Left colon (tissue), 2 donors: ENCODE measurements at places on chromosomes 5 and 9. TPM values are rescaled to one million over a fixed set of nuclear protein-coding genes. Genes with fewer than 3 reads are reported as not detected.
A peak's percentile ranks its signal among the peaks of the same experiment; 100 is the strongest.

- no peak for DNase-seq
Measured at GRCh38 chr9:127558581-127559246, 53.4 kb upstream of the STXBP1 start.

DNA sequence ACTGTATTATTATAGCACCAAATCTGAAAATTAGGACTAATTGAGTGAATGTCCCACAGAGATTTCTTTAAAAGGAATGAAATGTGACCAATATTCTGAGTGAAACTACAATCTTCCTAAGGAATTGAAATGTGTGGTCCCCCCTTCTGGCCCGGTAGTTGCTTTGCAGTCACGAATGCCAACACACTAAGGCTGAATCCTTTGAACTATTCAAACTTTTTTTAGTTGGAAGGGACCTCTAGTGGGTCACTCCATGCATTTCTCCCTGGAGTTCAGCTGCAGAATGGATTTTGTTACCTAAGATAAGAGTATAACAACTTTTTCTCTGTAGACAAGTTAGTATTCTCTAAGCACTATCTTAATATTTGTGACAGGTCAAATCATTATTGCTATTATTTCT lies 2.8 kb downstream of the CDH6 start:
- DNase-seq, result no peak

DNA sequence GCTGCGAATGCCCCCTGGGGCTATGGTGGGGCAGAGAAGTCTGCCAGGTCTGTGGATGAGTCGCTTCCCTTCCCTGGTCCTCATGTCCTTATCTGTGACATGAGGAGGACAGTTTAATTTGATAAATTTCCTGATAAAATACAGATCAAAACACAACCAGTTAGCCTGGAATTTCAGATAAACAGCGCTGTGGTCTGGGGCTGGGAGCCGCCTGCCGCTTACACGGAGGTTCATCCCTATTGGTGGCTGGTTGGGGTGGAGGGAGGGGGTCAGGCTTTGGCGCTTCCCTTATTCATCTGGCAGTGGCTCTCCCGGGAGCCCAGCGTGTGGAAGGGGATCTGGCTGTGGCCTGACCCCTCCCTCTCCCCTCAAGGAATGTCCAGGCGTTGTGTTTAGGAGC lies 17.9 kb downstream of the CRB2 start:
- DNase-seq, result no peak

GRCh38 chr5:141001446-141001843 lies 35.2 kb downstream of the PCDHAC2 start:
- no peak for DNase-seq

DNA sequence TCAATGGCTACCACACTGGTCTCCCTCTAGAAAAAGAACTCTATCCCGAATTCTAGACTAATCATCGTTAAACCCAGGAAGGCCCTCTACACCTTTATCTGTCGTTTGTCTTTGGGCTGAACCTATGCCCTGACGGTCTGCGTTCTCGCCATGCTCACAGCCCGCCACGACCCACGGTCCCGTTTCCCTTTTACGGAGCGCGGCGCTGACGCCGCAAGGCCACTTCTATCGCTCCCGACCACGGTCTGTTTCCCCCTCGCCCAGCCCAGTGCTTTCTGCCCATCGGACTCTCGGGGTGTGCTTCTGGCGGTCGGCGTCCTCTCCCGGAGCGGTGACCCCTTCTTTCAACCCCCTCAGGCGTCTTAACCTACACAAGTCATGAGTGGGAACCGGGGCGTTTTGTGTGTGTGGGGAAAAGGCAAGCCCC lies 974 bp downstream of the C9orf40 start:
- DNase-seq, result peak; percentile 76

- DNase-seq, result peak; percentile 31
Measured at GRCh38 chr5:761854-762710, 22.4 kb downstream of the ZDHHC11B start.

- DNase-seq, result no peak
Measured at GRCh38 chr9:34741628-34742027, 31.7 kb upstream of the CCL21 start.

GRCh38 chr9:73269430-73270101 lies 117.9 kb downstream of the ANXA1 start:
- DNase-seq, result no peak

GRCh38 chr5:59835800-59836199 lies 57.7 kb downstream of the PDE4D start:
- no peak for DNase-seq

GRCh38 chr9:121510766-121511550 lies 11.3 kb upstream of the GGTA1 start:
- DNase-seq, result no peak

DNA sequence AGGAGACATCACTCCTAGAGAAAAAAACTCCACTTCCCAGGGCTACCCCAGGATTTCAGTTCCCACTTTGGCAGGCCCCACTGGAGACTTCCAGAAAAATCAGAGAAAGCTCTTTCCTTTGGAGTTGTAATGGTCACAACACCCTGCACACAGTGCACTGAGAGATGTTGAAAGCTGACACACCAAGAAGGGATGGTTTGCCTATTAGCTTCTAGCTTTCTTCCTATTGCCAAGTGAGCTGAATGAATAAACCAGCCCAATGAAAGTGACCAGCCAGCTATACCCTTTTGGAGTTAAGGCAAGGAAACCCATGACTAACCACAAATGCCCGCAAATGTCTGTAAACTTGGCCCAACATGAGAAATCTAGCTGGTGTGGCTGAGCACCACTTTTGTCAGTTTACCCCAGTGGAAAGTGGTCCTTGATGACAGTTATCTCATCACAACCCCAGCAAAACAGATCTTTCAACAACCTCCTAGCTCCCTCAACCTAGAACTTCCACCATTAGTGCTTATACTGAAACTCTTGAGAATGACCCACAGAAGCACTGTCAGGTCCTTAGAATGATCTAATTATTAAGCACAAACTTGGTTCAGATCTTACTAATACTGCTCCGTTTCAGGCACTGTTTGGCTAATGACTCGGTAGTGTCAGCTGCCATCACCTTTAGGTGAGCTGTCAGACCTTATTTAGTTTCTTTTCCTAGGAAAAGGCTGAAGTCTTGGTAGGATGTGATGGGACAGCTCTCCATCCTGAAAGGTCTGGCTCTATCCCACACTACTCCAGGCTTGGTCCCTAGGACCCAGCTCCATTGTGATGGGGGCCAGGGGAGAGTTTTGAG lies 11.2 kb downstream of the IRF1 start:
- no peak for DNase-seq

GRCh38 chr5:151490627-151491026 lies 43.2 kb downstream of the SLC36A1 start:
- DNase-seq, result no peak

GRCh38 chr5:38455796-38456330 lies 100.6 kb downstream of the LIFR start:
- DNase-seq, result no peak

GRCh38 chr9:125462861-125463291 lies 201.2 kb downstream of the GAPVD1 start:
- no peak for DNase-seq

DNA sequence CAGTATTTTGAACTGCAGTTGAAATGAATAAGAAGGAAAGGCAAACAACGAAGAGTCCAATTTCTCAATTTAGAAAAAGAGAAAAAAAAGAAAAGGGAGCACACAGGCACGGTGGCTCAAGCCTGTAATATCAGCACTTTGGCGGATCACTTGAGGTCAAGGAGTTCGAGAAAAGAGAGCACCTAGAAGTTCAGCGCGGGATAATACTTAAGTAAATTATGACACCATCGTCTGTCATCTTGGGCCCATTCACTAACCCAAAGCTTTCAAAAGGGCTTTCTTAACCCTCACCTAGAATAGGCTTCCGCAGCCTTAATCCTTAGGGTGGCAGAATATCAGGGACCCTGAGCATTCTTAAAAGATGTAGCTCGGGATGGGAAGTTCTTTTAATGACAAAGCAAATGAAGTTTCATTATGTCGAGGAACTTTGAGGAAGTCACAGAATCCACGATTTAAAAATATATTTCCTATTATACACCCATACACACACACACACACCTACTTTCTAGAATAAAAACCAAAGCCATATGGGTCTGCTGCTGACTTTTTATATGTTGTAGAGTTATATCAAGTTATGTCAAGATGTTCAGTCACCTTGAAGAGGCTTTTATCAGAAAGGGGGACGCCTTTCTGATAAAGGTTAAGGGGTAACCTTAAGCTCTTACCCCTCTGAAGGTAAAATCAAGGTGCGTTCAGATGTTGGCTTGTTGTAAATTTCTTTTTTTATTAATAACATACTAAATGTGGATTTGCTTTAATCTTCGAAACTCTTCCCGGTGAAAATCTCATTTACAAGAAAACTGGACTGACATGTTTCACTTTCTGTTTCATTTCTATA lies 602 bp upstream of the CD274 start:
- DNase-seq, result no peak

DNA sequence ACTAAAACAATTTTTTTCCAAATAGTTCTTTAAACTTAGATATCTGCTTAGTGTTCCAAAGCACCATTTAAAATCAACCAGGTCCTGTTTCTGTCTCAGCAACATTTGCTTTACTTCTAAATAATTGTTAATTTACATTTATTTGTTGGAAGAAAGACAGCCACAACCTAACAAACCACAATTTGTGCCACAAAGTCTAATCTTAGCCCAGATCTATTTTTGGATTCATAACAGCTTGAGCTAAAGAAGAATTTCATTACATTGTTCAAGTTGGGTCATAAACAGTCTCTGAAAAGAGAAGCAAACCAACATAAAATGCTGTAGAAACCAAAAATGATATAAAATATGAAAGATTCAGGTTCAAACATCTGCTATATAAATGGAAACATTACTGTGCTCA lies 24.4 kb downstream of the MLLT3 start:
- DNase-seq, result no peak

DNA sequence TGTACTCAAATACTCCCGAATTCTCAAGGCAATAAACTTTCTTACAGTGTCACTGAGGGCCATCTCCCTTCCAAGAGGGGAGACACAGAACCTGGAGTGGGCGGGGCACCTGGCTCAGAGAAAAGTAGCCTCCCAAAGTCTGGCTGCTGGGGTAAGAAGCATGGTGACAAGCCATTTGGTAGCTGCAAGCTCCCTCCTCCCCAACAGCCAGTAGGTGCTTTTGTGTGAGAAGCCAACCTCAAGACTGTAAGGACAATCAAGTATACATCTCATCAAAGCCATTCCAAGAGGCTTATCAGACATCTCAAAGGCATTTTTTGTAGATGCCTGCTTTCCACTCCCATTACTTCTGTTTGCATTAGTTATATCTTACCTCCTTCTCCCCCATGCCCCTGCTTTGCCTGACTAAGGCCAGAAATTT lies 1.4 kb downstream of the DAB2 start:
- peak; percentile 30 for DNase-seq

DNA sequence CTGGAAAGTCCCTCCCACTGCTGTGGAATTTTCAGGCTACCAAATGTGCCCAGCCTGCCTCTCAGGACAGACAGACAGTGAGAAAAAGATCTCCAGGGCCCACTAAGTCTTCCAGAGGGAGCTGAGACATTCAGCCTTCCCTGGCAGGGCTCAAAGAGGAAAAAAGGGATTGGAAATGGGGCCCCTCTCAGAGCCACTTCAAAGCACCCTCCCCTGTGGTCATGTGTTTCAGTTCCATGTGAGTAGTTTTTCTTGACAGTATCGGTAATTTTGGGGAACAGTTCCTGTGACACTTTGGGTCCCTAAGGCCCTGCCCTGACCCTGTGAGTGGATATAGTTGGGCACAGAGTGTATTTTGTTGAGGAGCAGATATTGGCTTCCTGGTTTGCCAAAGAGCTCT lies 25.0 kb downstream of the LARP1 start:
- DNase-seq, result no peak

DNA sequence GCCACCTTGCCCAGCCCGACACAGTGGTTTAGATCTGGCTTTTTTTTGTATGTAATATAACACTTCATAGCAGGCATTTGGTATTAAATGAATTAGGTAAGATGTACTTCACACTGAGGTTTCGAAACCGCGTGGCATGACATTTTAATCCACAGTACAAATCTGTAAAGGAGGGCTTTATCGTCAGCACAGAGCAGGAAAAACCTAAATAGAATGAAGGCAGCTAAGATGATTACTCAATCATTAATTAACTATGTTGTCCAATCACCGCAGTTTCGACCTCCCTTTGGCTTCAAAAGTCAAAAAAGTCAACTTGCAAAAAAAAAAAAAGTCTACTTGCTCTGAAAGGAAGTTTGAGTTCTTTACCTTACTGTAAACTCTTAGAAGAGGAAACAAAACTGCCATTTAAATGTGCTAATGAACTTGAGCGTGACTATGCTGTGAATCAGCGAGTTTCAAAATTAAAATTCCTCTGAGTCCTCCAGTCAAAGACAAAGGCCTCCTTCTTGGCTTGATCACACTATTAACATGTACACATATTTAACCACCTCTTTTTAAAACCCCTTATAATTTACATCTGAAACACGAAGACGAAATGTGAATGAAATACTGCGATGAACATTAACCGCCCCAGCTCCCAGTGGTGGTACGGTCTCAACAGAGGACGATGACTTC lies 698 bp upstream of the SEC24A start:
- no peak for DNase-seq

DNA sequence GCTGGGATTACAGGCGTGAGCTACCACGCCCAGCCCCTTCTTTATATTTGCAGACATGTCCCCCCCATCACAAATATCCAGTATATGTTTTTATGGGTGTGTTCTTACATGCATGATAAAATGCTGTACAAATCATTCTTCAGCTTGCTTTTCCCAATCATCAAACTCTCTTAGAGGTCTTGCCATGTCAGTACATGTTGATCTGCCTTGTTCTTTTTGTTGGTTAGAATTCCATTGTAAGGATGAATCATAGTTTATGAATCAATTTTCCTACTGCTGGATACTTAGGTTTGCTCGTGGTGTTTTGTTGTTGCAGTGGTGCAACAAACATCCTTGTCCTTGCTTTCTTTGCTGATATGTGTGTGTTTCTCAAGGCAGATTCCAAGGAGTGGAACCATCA lies 79.9 kb upstream of the NEURL1B start:
- no peak for DNase-seq

DNA sequence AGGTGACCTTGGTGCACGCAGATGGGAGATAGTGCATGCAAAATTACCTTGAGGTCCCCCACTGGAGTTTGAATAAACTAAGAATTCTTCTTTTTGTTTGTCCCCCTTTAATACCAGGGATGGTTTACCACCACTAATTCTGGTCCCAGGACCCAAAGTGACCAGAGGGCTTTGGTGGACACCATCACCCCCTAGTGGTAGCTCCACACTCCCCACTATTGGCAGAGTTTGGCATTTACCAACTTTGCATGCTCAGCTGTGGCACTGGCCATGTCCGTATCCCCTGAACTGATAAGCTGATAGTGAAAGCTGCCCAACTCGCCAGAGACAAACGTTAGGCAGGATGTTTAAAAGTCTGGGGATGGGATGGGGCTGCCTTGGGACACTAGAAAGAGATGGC lies 3.3 kb downstream of the ASTN2 start:
- peak; percentile 9 for DNase-seq

The IRX4 gene
- total RNA-seq, result not detected

The CDH18 gene
- total RNA-seq, result not detected

The LRRC26 gene
- 95.7 TPM for total RNA-seq

The SLC38A9 gene
- 28.1 TPM for total RNA-seq

The ACTL7B gene
- total RNA-seq, result not detected

The LCN9 gene
- total RNA-seq, result not detected

The BTNL3 gene
- total RNA-seq, result 130 TPM

The GZMA gene
- 3.9 TPM for total RNA-seq

The NEURL1B gene
- 90.8 TPM for total RNA-seq
